ENCODE measurements at places on chromosomes 7 and 10.

DNA sequence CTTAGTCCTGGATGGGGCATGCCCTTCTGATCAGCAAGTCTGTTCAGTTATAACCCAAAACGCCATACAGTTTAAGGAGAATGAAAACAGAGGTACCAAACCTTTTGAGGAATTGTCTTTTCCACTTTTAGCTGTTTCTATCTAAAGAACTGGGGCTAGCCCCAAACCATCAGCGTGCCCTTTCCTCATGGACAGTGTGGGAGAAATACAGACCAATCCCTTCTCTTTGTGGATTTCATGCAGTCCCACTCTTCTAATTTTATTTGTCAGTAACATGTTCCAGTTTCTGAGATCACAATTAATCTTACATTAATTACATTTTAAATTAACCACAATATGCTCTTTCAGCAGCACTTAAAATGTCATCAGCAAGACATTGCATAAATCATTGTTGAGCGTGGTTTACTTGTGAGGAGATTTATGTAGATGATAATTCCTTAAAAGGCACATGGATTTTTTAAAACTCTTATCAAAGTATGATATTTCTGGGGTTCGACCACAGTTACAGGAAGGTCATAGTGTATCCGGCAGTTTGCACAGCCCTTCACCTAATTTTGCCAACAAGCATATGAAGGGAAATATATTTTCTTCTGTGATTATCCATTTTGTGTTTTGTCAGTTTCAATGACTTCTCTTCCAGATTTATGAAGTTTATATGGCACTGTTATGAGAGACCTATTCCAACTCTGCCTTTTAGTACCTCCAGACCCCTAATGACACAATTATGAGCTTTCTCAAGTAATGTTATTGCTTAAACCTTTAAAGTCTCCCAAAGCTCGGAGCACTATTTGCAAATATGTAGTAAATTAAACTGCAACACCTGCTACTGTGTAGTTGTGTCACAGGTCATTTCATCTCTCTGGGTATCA is 868.4 kb upstream of the C7orf33 start:
- DNase-seq, result no peak

DNA sequence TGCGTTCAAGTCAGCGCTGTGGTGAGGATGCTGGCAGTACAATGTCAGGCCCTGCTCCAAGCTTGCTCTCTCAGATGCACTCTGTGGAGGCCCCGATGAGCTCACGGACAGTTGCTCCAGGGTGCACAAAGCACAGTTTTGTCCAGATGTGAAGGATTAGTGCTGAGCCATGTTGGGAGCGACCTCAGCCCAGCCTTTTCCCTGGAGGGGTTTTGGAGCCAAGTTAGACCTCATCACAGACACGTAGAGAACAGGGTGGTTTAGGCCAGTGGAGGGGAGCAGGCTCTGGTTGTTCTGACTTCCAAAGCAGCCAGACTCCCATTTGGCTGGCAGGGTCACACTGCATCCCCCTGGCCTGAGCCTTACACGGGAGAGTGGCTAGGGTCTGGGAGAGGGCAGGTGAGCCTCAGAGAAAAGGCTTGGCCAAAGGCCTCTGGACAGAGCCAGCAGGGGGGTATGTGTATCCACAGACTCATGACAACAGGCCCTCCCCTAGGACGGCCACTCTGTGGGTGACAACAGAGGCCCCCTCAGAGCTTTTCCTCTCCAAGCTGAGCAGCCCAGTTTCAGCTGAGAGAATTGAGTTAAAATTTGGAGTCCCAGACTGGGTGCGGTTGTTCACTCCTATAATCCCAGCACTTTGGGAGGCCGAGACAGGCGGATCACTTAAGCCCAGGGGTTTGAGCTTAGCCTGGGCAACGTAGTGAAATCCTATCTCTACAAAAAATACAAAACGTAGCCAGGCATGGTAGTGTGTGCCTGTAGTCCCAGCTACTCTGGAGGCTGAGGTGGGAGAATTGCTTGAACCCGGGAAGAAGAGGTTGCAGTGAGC is 4.7 kb downstream of the PLAC9 start:
- DNase-seq, result no peak

DNA sequence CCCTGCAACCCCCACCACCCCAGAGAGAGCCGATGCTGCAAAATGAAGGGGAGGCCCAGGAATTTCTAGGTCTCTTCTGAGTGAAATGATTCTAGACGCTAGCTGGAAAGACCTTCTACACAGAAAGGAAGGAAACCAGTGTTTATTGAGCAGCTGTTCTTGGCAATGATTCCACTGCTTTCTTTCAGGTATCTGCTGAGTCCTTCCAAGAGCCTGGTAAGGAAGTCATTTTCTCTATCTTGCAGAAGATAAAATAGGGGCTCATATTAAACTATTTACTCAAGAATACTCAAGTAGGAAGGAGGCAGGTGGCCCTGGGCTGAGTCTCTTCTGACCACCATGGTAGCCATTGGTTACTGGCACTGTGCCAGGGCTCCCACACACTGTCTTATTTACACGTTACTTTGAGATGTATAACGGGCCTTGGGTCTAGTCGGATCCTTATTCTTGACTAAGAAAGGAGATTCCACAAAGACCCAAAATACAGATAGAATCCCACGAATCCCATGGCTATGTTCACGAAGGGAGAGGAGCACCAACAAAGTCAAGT is 112.1 kb downstream of the GALNT11 start:
- DNase-seq, result no peak

- DNase-seq, result no peak
Measured at GRCh38 chr7:139358541-139359365, 941 bp upstream of the LUC7L2 start.

DNA sequence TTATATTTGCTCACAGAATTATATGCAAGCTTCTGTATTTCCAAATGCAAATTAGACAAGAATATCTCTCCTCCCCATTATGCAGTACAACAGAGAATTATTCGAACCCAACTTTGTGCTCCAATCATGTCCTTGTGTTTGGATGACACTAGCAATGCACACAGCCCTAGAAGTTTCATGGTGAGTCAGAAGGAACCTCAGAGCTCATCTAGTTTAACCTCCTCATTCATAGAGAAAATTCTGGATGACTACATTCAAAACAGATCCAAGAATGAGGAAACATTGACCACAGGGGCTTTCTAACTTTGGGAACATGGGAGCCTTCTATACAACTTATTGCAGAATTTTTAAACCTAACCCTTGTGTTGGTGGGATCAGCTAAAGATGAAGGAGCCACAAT is 12.8 kb upstream of the ARID5B start:
- no peak for DNase-seq

- DNase-seq, result no peak
Measured at GRCh38 chr7:143256325-143256724, 6.9 kb upstream of the GSTK1 start.

- DNase-seq, result no peak
Measured at GRCh38 chr7:94050046-94050445, 45.9 kb upstream of the BET1 start.

GRCh38 chr10:59873896-59874295 is 32.5 kb downstream of the CCDC6 start:
- DNase-seq, result no peak

DNA sequence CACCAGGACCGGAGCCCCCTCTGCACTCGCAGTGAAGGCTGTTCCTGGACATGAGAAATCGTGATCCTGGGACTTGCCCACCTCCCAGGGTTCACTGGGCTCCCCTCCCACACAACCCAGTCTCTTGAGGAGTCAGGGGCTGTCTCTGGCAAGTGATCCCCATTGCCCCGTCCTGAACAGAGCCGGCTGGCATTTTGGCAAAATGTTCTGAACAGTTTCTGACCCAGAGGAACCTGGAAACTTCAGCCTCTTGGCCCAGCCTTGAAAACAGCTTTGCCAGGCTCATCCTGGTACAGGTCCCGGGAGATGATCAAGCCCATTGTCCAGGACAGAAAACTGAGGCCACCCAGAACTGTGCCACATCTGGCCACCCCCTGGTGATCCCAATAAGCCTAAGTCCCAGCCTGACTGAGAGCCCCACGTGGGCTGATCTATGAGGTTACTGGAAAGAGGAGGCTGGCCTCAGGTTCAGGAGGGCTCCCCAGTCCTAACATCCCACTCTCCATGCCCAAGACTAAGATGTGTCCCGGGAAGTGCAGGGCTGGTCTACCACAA is 115.7 kb downstream of the OAT start:
- no peak for DNase-seq

DNA sequence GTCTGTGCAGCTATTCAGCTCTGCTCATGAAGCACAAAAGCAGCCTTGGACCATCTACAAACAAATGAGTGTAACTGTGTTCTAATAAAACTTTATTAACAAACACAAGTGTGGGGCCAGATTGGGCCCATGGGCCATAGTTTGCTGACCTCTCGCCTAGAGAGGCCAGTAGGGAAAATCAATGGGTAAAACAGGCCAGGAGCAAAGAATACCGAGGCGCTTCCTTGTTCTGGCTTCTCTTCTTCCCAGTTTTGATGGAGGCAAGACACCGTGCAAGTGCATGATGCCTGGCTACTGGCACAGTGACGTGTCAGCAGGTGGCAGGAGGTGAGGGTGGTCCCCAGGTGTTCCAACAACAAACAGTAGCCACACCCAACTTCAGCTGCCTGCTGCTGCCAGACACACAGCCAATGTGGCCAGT is 94.3 kb upstream of the SDK1 start:
- DNase-seq, result no peak

GRCh38 chr10:14328881-14329672 is 1.6 kb downstream of the FRMD4A start:
- DNase-seq, result no peak

All from 8988T (cell line).